KBM-7 (cell line): ENCODE measurements at places on chromosomes 6 and 20.

GRCh38 chr20:34364223-34364506 is 1.1 kb downstream of the ITCH start:
- DNase-seq, result no peak

DNA sequence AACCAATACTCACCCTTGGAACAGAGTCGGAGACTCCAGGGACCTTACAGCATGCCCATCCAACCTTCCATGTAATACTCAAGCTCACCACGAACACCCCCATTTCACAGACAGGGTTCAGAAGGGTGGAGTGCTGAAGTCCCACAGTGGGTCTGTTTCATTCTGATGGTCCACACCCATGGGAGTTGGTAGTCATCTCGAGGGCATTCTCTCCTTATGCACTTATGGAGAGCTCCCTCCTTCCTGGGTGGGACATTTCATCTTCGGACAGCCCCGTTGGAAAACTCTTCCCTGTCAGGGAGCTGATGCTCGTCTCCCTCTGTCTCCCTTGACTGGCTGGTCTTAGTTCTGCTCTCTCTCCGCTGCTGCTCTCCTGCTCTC is 38.9 kb downstream of the COX4I2 start:
- DNase-seq, result no peak

GRCh38 chr6:140062043-140063020 is 687.9 kb upstream of the CITED2 start:
- DNase-seq, result no peak

DNA sequence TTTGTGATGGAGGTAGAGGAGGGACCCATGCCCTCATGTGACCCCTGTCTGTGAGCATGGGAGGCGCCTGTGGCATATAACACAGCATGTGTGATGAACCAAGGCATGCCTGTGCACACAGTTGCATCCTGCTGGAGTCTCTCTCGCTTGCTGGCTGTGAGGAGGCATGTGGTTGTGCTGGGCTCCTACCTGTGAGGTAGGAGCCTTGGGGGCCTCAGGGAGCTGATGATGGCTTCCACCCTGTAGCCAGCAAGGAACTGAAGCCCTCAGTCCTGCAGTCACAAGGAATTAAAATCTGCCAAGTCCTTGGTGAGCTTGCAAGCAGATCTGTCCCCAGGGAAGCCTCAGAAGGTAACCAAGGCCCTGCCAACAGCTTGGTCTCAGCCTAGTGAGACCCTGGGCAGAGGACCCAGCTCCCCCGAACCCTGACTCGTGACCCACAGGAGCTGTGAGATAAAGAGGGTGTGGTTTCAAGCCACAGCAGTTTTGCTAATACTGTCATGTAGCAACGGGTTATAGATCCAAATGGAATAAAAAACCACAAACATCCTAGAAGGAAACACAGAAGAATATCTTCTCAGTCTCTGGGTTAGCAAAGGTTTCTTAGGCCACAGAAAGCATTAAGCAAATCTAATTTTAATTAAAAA is 145.7 kb downstream of the WDR27 start:
- DNase-seq, result no peak

GRCh38 chr6:130105996-130106704 is 87.8 kb downstream of the L3MBTL3 start:
- DNase-seq, result peak; percentile 76

DNA sequence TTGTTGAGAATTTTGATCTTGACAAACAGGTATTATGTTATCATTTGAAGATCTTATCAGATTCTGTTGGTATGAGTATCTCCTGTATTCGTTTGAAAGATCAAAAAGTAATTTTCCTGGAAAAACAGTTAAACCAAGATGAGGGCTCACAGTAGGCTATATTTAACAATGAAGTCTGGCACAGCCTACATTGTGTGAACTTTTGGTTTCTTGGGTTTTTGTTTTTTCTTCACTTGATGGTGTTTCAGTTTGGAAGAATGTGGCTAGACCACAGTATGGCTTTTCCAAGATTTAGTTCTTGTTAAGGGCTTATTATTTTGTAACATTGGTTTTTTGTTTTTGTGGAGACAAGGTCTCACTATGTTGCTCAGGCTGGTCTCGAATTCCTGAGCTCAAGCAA is 306.4 kb downstream of the CDKAL1 start:
- no peak for DNase-seq

DNA sequence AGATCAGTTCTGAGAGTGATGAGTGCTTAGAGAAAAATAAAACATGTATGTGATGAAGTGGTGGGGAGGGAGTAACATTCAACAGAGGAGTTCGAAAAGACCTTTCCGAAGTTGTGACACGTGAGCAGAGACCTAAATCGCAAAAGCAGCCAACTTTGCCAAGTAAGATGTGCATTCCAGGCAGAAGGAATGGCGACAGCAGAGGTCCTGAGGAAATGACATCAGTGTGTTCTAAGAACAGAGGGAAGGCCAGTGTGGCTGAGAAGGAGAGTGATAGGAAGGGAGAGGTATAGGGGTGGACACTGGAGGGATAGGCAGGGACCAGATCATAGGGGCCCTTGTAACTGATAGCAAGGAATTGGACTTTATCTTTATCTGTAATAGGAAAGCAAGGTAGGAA is 51.3 kb downstream of the ADAT2 start:
- DNase-seq, result no peak

GRCh38 chr6:26124781-26125685 is 37.8 kb downstream of the HFE start:
- peak; percentile 74 for DNase-seq

DNA sequence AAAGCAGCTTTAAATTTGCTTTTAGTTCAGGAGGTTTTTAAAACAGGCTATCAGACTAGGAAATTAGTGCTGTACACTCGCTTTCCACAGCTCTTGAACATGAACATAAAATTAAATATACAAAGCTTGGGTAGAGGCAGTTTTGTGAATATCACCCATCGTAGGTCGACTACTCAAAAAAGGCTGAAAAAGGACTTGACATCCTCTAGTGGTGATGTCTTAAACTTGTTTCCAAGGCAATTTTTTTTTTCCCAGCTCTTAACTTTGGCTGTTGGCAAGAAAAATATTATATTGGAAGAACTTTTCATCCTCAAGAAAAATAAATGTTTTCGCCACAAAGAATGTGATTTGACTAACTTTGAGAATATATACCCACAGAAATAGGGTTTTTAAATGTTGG is 2.9 kb downstream of the MAP7 start:
- peak; percentile 78 for DNase-seq

DNA sequence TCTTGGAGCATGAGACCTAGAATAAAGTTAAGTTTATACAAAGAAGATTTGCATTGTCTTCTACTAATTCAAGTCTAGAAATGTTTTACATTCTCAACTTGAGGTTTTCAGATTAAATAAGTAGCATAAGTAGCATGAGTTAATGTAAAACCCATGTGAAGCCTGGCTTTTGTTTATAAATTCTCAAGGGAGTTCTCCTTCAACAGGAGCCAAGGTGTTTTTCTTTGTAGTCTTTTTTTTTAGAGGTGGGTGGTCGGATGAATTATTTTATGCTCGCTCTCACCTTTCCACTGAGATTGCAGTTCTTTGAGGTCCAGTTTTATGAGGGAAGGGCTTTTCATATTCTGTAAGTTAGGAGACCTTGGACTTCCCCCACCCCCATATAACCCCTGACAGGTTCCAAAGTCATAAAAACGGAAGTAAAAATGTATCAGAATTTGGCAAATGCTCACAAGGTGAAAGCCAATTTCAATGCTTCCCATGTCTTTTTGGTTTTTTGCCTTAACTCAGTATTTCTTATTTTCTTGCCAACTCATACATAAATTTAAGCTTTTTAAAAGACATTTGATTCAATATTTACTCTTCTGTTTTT is 244.3 kb upstream of the ASCC3 start:
- DNase-seq, result no peak

GRCh38 chr20:62822788-62823651 is 6.2 kb downstream of the COL9A3 start:
- DNase-seq, result peak; percentile 88

- no peak for DNase-seq
These were observed 66.0 kb downstream of the CDS2 start for GRCh38 chr20:5192570-5193431.

DNA sequence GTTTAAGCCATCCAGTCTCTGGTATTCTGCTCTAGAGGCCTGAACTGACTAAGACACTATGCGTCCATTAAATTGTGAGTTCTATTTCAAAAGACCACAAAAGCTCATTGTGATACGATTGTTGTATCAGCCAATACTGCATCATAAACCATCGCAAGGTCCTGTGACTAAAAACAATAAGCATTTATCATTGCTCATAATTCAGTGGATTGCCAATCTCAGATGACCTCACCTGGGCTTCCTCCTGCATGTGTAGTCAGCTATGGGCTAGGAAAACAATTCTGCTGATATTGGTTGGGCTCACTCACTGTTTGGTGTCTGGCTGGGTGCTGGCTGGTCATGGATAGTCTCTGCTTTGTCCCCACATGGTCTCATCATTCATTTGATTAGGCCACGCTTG is 592.7 kb upstream of the BTBD3 start:
- no peak for DNase-seq

- no peak for DNase-seq
These were observed 580.7 kb downstream of the KIF16B start for GRCh38 chr20:15992564-15992963.

GRCh38 chr20:62823688-62824475 is 7.0 kb downstream of the COL9A3 start:
- DNase-seq, result no peak

GRCh38 chr20:1479831-1480595 is 11.2 kb downstream of the SIRPB2 start:
- DNase-seq, result no peak
